ENCODE measurements at places on chromosomes 11 and 22.

- DNase-seq: no peak
These were observed 1219.8 kb upstream of the RAG2 start for GRCh38 chr11:37817727-37818270.

GRCh38 chr22:40857309-40857855 is 434 bp downstream of the XPNPEP3 start:
- DNase-seq: no peak

DNA sequence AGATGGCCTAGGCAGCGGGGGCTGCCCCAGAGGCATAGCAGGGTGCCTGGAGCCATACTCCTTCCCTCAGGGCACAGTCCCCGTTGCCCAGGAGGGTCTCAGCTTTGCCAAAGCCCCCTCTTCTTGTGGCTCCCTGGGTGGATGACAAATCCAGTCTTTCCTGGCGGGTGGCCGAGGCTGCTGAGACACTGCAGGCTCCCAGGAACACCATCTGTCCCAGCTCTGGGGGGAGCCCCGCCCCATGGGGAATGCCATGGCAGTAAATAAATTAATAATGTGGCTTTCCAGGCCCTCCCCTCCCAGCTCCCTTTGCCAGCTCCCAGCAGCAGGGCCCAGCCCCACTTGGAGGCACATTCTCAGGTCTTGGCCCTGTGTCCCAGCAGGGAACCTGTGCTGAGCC is 45.0 kb downstream of the PDE2A start:
- DNase-seq: no peak

GRCh38 chr22:49330421-49331222 is 497.1 kb downstream of the BRD1 start:
- no peak for DNase-seq

- DNase-seq: no peak
These were observed 155.0 kb downstream of the WT1 start for GRCh38 chr11:32280339-32280738.

DNA sequence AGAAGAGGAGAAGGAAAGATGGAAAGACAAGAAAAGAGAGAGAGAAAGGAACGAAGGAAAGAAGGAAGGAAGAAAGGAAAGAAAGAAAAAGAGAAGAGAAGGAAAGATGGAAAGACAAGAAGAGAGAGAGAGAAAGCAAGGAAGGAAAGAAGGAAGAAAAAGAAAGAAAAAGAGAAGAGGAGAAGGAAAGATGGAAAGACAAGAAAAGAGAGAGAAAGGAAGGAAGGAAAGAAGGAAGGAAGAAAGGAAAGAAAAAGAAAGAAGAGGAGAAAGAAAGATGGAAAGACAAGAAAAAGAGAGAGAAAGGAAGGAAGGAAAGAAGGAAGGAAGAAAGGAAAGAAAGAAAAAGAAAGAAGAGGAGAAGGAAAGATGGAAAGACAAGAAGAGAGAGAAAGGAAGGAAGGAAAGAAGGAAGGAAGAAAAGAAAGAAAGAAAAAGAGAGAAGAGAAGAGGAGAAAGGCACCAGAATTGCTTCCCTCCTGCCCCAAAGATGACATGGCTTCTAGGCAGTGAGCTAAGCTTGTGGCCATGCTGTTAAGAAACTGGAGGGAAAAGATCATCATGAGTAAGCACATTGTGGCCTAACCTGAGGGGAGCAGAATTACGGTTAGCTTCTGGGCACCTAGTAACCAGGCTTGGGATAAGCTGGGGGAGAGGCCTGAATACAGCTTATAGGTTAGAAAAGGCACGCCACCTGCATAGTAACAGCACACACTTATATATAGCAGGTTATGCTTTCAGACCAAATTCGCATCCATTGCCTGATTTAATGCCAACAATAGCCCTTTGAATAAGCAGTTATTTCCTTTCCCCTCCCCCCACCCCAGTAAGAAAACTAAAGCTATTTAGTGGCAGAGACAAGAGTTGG is 2.3 kb upstream of the ST3GAL4 start:
- DNase-seq: no peak

DNA sequence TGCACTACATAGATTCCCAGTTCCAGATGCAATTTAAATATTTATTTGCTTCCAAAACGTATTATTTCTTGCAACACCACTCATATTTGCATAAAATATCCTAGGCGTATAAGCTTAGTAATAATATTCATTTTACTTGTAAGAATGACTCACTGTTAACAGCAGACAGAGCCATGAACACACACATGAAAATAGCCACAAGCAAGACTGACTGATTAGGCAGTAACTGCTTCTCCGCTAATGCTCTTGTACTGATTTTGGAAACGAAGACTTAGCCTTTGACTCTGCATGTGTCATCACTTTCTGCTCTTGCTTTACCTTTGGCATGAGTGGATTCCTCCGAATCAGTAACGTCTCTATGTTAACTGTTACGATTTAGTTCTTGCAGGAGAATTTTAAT is 6.0 kb downstream of the OR10Q1 start:
- DNase-seq: no peak

DNA sequence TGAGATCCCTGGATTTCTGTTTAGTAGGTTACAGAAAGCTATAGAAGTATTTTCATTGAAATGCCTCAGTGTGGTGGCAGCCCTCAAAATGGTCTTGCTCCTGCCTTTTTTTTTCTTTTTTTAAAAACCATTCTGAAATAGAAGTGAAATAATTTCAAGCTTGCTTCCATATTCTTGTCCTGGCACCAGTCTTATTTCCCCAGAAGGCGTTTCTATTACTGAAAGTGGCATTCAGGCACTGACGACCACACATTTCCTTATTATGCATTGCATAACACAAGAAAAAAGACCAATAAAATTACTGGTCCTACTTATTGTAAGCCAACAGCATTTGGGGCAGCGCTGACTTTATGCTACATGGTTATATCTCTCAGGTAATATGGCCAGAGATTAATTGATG is 24.5 kb upstream of the LRRC4C start:
- DNase-seq: no peak

Measured in activated CD4-positive, alpha-beta T cell treated with anti-CD3 and anti-CD28 coated beads for 1 hour (primary cell).